ENCODE measurements at places on chromosomes 11 and 22. TPM values are rescaled to one million over a fixed set of nuclear protein-coding genes. Genes with fewer than 3 reads are reported as not detected.

- no peak overlapping the region for H3K4me3 ChIP-seq
- no peak overlapping the region for H3K27ac ChIP-seq
- H3K36me3 ChIP-seq: no peaks in the 10 kb centered on the region
- H3K4me1 ChIP-seq: no peaks in the 10 kb centered on the region
- no peaks in the 10 kb centered on the region for H3K27me3 ChIP-seq
Measured at GRCh38 chr11:41497974-41498373, 38.5 kb upstream of the LRRC4C start.

GRCh38 chr11:134654161-134654915, 242.3 kb upstream of the B3GAT1 start:
- H3K36me3 ChIP-seq: no peaks in the 10 kb centered on the region
- H3K4me1 ChIP-seq: no peaks in the 10 kb centered on the region
- H3K27me3 ChIP-seq: no peaks in the 10 kb centered on the region
- no peak for DNase-seq

- H3K4me1 ChIP-seq: no peaks in the 10 kb centered on the region
- no peak for DNase-seq
- no peak overlapping the region for H3K27ac ChIP-seq
Measured at GRCh38 chr11:93289782-93290463, 40.6 kb upstream of the DEUP1 start.

GRCh38 chr11:1863352-1864216, 10.7 kb downstream of the LSP1 start:
- peaks cover 7% of the 10 kb centered on the region for H3K4me1 ChIP-seq
- H3K27ac ChIP-seq: no peak overlapping the region
- no peak overlapping the region for H3K4me3 ChIP-seq
- H3K27me3 ChIP-seq: peaks cover 7% of the 10 kb centered on the region
- H3K36me3 ChIP-seq: no peaks in the 10 kb centered on the region

- DNase-seq: no peak
- H3K27ac ChIP-seq: no peak overlapping the region
- H3K4me3 ChIP-seq: no peak overlapping the region
- H3K27me3 ChIP-seq: no peaks in the 10 kb centered on the region
Measured at GRCh38 chr22:31044262-31044861, 36.8 kb upstream of the SMTN start.

GRCh38 chr11:75184757-75185425, 34.0 kb downstream of the SLCO2B1 start:
- H3K27ac ChIP-seq: no peak overlapping the region
- no peak overlapping the region for H3K4me3 ChIP-seq
- peaks cover 51% of the 10 kb centered on the region for H3K27me3 ChIP-seq
- no peaks in the 10 kb centered on the region for H3K4me1 ChIP-seq

- peak overlapping the region; percentile 59 for H3K27ac ChIP-seq
- no peak for DNase-seq
- peak overlapping the region; percentile 96 for H3K4me3 ChIP-seq
- no peaks in the 10 kb centered on the region for H3K27me3 ChIP-seq
Measured at GRCh38 chr22:36238373-36239149, 766 bp downstream of the APOL2 start.

GRCh38 chr11:22343371-22344032, 5.3 kb downstream of the SLC17A6 start:
- H3K4me1 ChIP-seq: no peaks in the 10 kb centered on the region
- no peaks in the 10 kb centered on the region for H3K36me3 ChIP-seq
- no peak overlapping the region for H3K4me3 ChIP-seq
- peaks cover 83% of the 10 kb centered on the region for H3K27me3 ChIP-seq
- no peak overlapping the region for H3K27ac ChIP-seq

DNA sequence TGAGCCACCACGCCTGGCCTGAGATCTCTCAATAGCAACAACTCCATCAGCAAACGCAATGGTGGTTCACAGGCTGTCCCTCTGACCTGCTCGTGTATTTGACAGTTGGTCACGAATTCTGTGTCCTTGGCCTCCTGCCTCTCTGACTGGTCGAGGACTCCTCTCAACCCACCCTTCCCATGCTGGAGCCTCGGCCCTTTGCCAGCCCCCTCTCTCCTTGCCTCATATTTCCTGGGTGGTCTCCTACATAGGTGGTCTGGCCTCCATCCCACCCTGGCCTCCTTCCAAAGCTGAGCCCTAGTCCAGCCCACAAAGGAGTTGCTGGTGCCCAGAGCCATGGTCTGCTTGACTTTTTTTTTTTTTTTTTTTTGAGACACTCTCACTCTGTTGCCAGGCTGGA, 11.4 kb upstream of the A4GALT start:
- no peak overlapping the region for H3K4me3 ChIP-seq
- H3K27ac ChIP-seq: no peak overlapping the region
- H3K27me3 ChIP-seq: no peaks in the 10 kb centered on the region
- H3K36me3 ChIP-seq: no peaks in the 10 kb centered on the region

The ATG13 gene
- total RNA-seq: 95.0 TPM

The PIH1D2 gene
- 1.7 TPM for total RNA-seq

The TIRAP gene
- total RNA-seq: 8.4 TPM

The PATE2 gene
- not detected for total RNA-seq

The FAM111B gene
- 26.7 TPM for total RNA-seq

The IGSF9B gene
- total RNA-seq: 1.3 TPM

Measured in PC-3 (cell line).